Stimulated activated CD8-positive, alpha-beta memory T cell treated with anti-CD3 and anti-CD28 coated beads, Interleukin-7, amount 100 ng/mL, for 1 hour (primary cell): ENCODE measurements at places on chromosomes 11 and 22.

DNA sequence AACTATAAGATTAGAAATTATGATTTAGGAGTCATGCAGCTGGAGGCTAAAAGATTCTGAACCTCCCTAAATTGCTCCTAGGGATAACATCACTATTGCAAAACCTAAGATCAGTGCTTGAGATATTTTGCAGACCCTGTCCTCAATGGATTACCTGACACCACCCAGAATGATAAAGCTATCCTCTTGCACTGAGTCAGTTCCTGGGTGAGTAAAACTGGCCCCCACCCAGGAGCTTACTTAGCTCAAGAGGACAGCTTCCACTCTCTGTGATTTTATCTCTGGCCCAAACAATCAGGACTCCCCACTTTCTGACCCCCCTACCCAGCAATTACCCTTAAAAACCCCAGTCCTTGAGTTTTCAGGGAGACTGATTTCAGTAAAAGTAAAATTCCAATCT lies 2074.4 kb upstream of the RAG2 start:
- no peak for DNase-seq

GRCh38 chr11:22711880-22712279 lies 45.5 kb downstream of the GAS2 start:
- DNase-seq: no peak

GRCh38 chr11:109808569-109808968 lies 284.6 kb upstream of the ZC3H12C start:
- DNase-seq: no peak

DNA sequence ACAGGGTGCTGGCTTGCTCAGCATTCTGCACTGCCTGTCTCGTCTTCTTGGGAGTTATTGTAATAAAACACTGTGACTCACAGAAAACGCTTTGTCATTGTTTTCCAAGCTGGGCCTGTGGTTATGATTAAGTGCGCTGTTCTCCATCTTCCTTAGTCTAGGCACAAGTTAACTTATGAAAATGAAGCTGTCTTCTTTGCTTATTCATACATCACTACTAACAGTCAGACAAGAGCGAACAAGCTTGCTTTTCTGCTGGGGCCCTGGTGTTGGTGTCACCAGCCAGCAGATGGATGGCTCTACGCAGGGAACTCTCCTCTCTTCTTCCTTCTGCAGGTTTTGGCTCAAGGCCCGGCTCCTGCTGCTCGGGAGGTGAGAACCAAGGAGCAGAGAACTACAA lies 380.1 kb upstream of the SYN3 start:
- DNase-seq: no peak

- DNase-seq: no peak
These were observed 20.0 kb downstream of the TSPAN4 start for GRCh38 chr11:862696-863022.

- DNase-seq: no peak
These were observed 1.5 kb downstream of the IFITM5 start for GRCh38 chr11:297586-298405.

GRCh38 chr11:30342736-30343166 lies 19.8 kb downstream of the ARL14EP start:
- DNase-seq: no peak

GRCh38 chr11:102276362-102276761 lies 40.9 kb upstream of the BIRC3 start:
- no peak for DNase-seq

DNA sequence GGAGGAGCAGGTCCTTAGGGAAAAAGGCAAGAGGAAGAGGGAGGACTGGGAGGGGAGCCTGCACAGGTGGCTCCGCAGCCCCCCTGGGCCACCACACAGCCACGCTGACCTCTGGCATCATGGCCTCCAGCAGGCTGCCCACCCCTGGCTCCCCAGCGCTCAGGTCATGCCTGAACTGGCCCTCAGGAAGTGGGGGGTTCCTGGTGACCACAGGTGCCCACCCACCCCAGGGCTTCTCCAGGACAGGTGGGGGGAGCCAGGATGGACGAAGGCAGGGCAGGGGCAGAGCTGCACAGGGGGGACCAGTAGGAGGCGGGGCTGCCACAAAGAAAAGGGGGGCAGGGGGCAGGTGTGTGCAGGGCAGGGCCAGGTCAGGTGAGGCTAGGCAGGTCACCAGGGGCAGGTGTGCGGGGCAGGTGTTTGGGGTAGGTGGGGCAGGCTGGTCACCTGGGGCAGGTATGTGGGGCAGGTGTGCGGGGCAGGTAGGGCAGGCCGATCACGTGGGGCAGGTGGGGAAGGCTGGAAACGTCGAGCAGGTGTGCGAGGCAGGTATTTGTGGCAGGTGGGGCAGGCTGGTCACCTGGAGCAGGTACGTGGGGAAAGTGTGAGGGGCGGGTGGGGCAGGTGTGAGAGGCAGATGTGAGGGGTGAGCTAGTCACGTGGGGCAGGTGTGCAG lies 997 bp downstream of the DEAF1 start:
- no peak for DNase-seq

DNA sequence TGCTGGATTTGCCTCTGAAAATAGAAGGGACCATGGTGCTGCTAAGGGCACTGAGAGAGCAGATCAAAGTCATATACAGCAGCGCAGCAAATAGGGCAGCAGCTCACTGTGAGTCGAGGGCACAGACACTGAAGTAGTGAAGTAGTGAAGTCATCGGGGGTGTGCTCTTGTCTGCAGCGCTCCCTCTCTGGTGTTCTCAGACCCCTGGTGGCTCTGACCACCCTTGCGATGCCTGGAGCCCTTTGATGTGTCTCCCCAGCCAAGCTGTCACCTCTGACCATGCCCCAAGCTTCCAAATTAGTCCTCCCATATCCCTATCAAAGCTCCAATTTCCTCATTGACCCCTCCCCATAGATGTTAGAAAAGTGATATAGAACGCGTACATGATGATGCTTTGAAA lies 27.7 kb upstream of the EIF3M start:
- DNase-seq: no peak

- DNase-seq: no peak
These were observed 46.7 kb downstream of the ABTB2 start for GRCh38 chr11:34311126-34311525.

DNA sequence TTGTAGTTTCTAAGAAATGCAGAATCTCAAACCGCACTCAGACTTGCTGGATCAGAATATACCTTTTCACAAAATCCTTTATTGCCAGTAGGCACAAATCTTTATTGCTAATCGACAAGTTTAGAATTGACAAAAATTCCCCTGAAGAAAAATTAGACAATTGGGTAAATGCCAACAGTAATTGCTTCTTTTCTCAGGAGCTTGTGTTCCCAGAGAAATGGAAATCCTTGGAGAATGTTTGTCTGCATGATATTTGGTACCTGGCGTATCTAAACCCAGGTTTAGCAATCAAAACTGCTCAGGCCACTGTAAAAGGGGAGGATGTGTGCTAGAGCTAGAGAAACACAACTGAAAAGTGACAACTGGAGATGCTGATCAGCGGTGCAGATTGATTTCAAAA lies at the start of gene OR8G5:
Gene OR8G5 (plus strand): TSS at position 301 of the 400 bp plus-strand sequence. CDS start 8,556 bp downstream, outside the sequence.
- no peak for DNase-seq

DNA sequence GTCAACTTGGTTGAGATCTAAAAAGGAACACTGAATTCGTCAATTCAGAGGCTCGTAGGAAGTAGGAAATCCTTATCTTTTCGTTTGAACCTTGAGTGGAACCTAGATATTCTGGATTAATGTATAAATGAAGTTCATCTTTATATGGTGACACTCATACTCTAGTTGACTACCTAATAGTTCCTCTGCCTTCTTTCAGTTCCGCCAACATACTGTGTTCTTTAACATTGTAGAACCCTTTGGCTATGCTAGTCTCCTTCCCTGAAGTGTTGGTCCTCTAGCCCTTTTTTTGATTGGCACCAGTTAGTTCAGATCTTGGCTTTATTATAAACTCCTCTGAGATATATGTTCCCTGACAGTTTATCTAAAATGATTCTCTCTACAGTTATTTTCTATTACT lies 1.5 kb downstream of the ATM start:
- no peak for DNase-seq
